ENCODE measurements at places on chromosomes 11 and 22.

GRCh38 chr11:44613153-44613552 is 47.7 kb downstream of the CD82 start:
- DNase-seq = no peak

- DNase-seq = no peak
Observed at GRCh38 chr11:86681483-86681756, 9.0 kb upstream of the ME3 start.

GRCh38 chr22:47333625-47334024 is 571.2 kb downstream of the TBC1D22A start:
- DNase-seq = peak; percentile 33

DNA sequence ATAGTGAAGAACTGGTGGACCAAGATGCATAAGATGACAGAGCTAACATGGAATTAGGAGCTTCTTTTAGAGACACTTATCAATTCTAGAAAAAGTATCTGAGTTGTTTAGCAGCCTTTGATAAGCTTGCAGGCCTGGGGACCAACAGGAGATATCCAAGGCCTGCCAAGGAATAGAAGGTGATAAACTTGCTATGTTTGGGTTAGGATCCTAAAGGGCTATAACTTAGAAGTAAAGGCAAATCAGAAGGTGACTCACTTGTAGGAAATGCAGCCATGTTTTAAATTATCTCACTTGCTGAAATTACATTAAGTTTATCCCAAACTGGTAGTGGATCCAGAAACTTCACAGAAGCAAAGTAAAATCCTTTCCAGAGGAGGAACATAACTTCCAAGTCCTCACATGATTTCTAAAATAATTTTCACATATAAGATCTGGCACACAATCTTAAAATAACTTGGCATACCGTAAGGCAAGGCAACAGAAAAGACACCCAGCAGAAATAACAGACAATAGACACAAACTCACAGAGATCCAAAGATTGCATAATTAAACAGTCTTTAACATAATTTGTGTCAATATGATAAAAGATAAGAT is 69.6 kb upstream of the TEAD1 start:
- DNase-seq = peak; percentile 53

DNA sequence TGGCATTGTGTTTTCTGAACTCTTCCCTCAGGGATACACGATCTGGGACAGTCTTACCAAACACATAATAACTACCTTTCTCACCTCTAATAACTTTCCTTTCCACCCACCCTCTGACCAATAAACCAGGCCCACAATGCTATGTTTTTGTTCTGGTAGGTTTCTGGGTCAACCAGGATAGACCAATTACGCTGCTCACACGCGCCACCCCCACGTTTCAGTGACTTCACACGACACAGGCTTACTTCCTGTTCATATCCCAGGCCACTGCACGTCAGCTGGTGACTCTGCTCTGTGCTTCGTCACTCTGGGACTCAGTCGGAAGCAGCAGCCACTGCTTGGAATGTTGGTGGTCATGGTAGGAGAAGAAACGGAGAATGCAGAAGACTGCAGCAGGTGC is 2.5 kb downstream of the KRTAP5-4 start:
- DNase-seq = no peak

GRCh38 chr11:131642756-131643531 is 272.5 kb downstream of the NTM start:
- no peak for DNase-seq

DNA sequence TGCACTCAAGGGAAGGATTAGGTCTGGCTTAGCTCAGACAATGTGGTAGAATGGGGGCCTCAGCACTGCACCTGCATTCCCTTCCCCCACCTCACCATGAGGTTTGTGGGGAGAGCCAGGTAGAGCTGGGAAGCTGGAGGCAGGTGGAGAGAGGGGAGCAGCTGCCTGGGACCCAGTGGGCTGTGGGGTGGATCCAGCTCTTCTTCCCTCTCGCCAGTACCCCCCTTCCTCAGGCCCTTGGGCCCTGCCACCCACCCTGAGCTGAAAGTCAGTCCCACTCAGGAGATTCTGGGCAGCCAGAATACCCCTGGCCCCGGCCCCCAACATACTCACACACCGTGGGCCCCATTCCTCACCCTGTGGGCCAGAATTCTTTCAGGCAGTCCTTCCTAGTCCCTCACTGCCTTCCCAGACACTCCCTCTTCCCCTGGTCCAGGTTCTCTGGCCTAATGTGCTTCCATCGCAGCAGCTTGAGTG is 3.1 kb upstream of the POLD4 start:
- no peak for DNase-seq

GRCh38 chr11:64102005-64102738 is 63.7 kb downstream of the MACROD1 start:
- no peak for DNase-seq

GRCh38 chr22:39313258-39314001 is 6.0 kb downstream of the RPL3 start:
- no peak for DNase-seq
